ENCODE measurements at places on chromosomes 7 and 10. TPM values are rescaled to one million over a fixed set of nuclear protein-coding genes. Genes with fewer than 3 reads are reported as not detected.

HYAL4 gene
- total RNA-seq = not detected

TES gene
- total RNA-seq = 60.9 TPM

NEUROD6 gene
- total RNA-seq = not detected

TMEM130 gene
- 0.52 TPM for total RNA-seq

ADRA2A gene
- total RNA-seq = not detected

MMD2 gene
- total RNA-seq = not detected

UNCX gene
- not detected for total RNA-seq

IFIT1B gene
- total RNA-seq = not detected

TAS2R41 gene
- not detected for total RNA-seq

TCAF2 gene
- total RNA-seq = 0.75 TPM

RARRES2 gene
- total RNA-seq = not detected

CRTAC1 gene
- 1.3 TPM for total RNA-seq

BTBD16 gene
- 0.58 TPM for total RNA-seq

LRRTM3 gene
- not detected for total RNA-seq

CLRN3 gene
- not detected for total RNA-seq

GATA3 gene
- 3.8 TPM for total RNA-seq

UNC5B gene
- 1.7 TPM for total RNA-seq

GPR22 gene
- total RNA-seq = not detected

CLEC5A gene
- not detected for total RNA-seq

WNT8B gene
- not detected for total RNA-seq

TPK1 gene
- total RNA-seq = 3.3 TPM

TMEM236 gene
- total RNA-seq = 0.09 TPM

MBL2 gene
- not detected for total RNA-seq

BMPER gene
- total RNA-seq = 5.7 TPM

ZNF467 gene
- total RNA-seq = 1.4 TPM

MAT1A gene
- total RNA-seq = not detected

FBH1 gene
- 40.2 TPM for total RNA-seq

ECHDC3 gene
- 9.2 TPM for total RNA-seq

RFC2 gene
- 55.9 TPM for total RNA-seq

EBLN1 gene
- not detected for total RNA-seq
